ENCODE measurements at places on chromosomes 6 and 20.
A peak's percentile ranks its signal among the peaks of the same experiment; 100 is the strongest.

- DNase-seq, result no peak
These were observed 25.6 kb upstream of the NTSR1 start for GRCh38 chr20:62682912-62683517.

GRCh38 chr6:84979541-84979940 lies 215.1 kb upstream of the TBX18 start:
- DNase-seq, result no peak

GRCh38 chr20:10674684-10675449 lies 1.1 kb upstream of the JAG1 start:
- peak; percentile 85 for DNase-seq

GRCh38 chr20:38054647-38055046 lies 21.1 kb downstream of the RPRD1B start:
- DNase-seq, result no peak

DNA sequence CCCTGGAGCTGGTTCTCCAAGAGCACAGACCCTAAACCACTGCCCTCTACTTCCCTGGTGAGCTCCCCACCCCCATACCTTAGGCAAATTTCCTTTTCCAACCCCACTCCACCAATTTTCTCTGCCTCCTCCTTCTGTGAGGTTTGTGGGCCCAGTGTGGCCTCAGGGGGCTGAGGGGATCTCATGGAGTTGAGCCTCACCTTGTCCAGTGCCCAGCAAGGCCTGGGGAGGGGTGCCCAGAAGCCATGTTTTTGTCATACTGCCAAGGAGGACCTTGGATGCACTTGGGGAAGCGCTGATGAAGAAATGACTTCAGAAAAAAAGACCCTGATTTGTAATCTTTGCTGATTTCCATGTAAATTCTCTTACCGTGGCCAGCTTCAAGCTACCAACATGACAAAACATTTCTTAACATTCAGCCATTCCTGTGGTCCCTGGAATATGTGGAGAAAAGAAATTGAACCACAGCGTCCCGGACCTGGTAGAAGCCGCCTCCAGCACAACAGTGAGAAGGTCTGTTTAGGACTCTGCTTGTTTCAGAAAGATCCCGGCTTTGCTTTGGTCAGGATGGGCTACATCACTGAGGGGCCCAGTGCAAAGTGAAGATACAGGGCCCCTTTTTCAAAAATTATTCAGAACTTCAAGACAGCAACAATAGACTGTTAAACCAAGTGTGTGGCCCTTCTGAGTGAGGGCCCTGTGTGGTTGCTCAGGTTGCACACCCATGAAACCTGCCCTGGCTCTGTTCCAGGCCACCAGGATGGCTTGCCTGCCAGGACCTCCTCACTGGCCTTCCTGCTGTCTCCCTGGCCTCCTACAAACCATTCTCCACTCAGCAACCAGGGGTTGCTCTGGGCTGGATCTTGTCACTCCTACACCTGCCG lies 52.5 kb downstream of the CHMP4B start:
- DNase-seq, result no peak

- no peak for DNase-seq
These were observed 10.8 kb downstream of the UFL1 start for GRCh38 chr6:96532399-96532798.

DNA sequence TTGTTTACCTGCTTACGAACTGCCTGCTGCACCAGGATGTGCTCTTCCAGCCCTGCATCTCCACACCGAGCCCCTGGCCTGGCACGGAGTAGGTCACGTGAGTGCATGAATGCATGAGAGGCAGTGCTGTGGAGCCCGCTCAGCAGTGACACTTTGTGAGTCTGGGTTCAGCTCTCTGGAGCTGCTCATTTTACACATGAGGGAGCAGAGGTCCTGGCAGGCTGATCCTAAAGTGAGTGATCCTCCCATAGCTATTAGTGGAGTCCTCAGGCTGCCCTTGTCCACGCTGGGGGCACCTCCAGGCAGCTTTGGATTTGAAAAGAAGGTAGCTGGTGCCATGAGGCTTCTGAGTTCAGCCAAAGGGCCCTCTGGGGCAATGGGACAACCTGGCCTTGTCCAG lies 64.2 kb downstream of the EDN3 start:
- DNase-seq, result no peak

DNA sequence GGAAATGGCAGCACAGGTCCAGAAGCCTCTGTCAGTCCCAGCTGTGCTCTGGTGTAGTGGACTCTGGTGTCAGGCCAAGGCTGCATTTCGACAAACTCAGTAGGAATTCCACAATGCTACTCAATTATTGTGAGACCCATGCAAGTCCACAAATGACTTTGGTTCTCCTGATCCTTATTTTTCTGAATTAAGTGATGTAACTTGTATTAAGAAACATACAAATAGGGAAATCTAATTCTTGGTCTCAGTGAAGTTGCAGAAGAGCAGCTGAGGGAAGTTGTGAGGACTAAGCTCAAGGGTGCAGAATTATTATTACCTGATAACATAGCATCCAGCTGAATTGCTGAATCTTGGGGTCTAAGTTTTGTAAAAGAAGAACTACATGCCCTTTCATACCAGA lies 116.8 kb downstream of the MAFB start:
- no peak for DNase-seq

- DNase-seq, result no peak
These were observed 1.0 kb upstream of the MTG2 start for GRCh38 chr20:62181808-62182207.

DNA sequence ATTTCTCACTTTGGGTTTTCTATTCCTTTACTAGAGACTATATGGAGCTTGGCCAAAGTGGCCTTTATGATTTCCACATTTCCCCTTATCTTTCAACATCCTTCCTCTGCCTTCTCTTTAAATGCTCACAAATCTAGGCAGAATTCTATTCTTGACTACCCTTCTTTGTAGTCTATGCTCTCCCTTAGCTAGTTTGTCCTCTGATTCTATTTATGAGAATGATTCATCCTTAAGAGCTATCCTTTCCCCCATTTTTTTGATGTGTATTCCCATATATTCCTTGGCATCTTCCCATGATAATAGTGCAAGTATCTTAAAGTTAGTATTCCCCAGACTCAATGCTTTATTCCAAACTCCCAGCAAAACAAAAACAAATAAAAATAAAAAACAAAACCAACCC lies 53.1 kb downstream of the IL20RA start:
- no peak for DNase-seq

DNA sequence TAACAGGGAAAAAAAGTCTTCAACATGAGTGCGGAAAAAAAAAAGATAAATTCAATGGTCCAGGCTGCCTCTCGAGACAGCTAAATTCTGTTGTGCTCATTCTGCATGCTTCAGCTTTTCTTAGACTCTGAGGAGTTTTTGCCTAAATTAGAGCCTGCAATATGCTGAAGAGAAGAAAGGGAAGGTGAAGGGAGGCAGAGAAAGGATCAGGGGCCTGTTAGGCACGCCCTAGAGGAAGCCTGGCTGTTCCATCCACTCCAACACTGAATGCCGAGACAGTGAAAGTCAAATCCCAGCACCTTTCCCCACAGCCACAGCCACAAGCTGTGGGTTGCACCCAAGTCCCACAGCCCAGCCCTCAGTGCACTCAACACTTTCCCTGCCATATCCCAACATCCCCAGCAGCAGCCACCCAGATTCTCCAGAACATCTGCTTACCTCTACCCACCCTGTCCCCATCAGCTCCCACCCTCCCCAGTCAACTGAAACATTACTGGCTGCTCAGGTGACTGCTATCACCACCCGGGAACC lies 37.3 kb downstream of the PREX1 start:
- no peak for DNase-seq

DNA sequence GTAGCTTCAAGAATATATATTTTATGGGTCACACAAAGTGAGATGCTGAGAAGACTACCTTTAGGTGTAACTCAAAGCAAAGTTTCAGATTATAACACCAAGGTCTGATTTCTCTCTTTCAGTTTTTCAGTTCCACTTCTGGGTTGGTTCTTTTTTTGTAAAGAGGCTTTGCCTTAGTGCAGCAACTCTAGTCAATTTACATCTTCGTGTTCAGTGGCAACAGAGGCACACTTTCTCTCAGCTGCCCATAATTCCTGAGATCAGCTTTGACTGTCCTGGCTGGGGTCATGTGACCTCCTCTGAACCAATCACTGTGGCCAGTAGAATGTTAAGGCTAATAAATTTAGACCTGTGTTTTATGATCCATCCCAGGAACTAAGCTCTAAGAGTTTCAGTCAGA lies 120.2 kb downstream of the TINAG start:
- no peak for DNase-seq

- no peak for DNase-seq
These were observed 171.2 kb upstream of the SULF2 start for GRCh38 chr20:47956268-47956995.

DNA sequence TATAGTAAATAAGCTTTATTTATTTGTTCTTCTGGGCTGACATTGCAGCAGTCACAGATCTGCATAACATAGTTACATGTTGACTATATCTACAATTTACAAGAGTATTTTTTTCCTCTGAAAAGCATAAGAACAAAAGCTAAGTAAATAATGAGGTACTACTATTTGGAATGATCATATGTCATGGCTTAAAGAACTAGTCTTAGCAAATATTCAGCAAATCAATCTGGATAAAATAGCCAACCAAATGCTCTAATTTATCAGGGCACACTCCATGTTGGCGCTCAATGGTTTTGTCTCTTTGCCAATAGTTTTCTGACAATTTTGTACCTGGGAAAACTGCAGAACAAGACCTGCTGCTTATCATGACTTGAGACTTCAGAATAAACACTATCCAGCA lies 233.4 kb upstream of the RIN2 start:
- DNase-seq, result no peak

GRCh38 chr6:32298632-32299336 lies 72.9 kb downstream of the TSBP1 start:
- no peak for DNase-seq

- DNase-seq, result peak; percentile 86
These were observed 284.9 kb downstream of the PRKN start for GRCh38 chr6:162442687-162443086.

DNA sequence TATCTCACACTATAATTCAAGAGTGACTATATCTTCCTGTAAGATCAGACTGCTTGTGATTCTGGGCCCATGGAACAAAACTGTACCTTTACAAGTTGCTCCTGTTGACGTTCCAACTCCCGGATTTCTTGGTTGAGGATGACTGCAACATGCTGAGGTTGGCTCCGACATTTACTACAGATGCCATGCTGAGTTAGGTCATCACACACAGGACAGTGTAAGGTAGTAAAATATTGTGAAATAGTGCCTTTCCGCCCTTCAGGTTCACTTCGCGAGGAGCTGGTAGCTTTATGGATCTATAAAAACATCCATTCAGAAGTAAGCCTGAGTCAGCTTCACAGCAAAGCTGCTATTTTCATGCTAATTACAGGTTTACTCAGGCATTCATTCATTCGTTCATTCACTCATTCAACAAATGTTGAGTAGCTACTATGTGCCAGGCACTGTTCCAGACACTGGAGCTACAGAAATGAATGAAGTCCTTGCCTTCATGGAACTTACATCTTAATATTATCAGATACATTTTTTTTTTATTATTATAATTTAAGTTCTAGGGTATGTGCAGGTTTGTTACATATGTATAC lies 175.7 kb downstream of the REV3L start:
- DNase-seq, result no peak

DNA sequence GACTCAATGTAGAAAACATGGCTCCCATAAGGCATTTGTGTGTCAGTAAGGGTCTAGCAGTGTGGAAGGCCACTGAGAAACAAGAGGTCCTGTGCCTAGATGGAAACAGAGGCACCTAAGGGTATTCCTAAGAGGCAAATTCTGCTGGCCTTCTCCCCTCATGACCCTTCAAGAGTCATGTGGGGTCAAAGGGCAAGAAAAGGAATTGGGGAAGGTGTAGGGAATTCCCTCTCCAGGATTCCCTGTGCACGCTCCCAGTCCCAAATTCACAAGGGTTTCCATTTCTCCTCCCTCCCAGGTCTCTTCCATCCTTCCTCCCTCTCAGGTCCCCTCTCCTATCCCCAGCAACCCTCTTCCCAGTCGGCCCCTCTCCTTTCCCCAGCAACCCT lies 568 bp downstream of the AGPAT1 start:
- peak; percentile 30 for DNase-seq

DNA sequence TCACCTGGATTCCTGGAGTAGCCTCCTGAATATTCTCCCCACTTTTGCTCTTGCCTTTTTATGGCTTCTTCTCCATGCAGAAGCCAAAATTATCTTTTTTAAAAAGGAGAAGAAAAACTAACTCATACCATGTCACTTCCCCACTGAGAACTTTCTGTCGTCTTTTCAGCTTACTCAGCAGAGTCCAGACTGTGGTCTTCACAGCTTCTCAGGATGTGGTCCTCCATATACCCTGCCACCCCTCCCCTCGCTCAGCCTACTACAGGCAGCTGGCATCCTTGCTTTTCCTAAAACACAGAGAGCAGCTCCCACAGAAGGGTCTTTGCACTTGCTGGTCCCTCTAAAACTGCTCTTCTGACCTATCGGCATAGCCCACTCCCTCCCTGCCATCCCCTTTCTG lies 89.4 kb upstream of the ISM1 start:
- DNase-seq, result no peak

DNA sequence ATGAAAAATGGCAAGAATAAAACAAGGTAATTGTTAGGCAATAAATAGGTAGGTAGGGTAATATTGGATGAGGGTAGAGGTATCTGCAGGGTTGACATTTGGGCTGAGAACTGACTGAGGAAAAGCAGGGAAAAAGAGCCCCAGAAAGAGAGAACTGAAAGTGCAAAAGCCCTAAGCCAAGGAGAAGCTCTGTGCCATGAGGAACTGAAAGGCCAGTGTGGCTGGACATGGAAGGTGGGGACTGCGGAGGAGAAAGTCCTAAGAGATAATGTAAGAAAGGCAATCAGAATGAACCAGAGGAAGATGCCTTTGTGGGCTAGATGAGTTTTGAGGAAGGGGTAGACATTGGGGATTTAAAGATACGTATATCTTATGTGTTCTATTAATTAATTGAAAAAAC lies 9.9 kb upstream of the HIVEP2 start:
- no peak for DNase-seq

Measured in GM23338 (cell line).